Stimulated activated CD4-positive, alpha-beta T cell treated with anti-CD3 and anti-CD28 coated beads, TNF-alpha, amount 100 ng/mL, for 1 hour (primary cell): ENCODE measurements at places on chromosomes 11 and 22.

DNA sequence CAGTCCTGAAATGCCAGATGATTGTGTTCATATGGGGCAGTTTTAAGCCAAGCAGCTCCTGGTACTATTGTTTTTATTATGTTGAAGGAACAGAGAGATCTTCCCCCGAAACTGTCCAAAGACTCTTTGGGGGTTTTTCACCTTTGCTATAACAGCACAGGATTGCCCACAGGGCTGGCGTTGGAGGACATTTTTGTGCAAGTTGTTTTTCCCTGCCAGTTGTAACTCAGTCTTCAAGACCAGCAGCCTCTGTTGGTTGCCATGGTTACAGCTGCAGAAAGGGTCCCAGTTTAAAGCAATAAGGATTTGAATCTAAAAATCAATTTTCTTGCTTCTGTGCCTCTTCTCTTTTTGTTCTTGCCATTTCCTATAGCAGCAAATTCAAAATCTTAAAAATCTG, 45.4 kb upstream of the YWHAH start:
- no peak for DNase-seq

DNA sequence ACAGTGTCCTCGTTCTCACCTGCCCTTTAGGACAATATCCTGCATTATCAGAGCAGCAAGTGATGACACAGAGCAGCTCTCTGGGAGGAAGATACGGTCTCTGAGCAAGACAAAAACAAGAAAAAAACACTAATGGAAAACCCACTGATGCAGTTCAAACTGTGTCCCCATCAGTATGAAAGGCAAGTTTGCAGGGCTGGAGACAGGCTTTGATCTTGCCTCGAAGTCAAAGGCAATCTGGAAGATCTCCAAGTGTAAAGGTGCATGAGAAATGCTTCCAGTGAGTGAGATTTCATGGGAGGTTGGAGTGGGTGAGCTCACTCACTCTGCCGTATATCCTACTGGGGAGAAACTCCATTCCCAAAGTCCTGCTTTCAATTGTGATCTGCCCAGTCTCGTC, 157.5 kb downstream of the KIRREL3 start:
- no peak for DNase-seq

GRCh38 chr22:33227791-33228190, 169.6 kb upstream of the SYN3 start:
- DNase-seq: no peak

DNA sequence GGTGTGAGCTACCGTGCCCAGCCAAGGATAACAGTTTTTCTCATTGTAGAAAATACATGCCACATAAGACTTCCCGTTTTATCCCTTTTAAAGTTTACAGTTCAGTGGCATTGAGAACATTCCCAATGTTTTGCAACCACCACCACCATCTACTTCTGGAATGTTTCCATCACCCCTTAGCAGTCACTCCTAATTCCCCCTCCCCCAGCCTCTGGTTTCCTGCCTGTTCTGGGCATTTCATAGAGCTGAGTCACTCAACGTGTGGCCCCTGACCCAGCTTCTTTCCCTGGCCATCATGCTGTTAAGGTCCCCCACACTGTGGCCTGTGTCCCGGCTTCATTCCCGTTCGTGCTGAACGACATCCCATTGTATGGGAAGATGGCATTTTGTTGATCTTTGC, 30.7 kb downstream of the FGF4 start:
- DNase-seq: no peak

- DNase-seq: no peak
Observed at GRCh38 chr22:37396488-37397084, 30.7 kb downstream of the ELFN2 start.
